ENCODE measurements at places on chromosomes 4 and X. TPM values are rescaled to one million over a fixed set of nuclear protein-coding genes. Genes with fewer than 3 reads are reported as not detected.

- no peak overlapping the region for H3K4me3 ChIP-seq
Measured at GRCh38 chr4:7894677-7895181, 44.9 kb downstream of the AFAP1 start.

DNA sequence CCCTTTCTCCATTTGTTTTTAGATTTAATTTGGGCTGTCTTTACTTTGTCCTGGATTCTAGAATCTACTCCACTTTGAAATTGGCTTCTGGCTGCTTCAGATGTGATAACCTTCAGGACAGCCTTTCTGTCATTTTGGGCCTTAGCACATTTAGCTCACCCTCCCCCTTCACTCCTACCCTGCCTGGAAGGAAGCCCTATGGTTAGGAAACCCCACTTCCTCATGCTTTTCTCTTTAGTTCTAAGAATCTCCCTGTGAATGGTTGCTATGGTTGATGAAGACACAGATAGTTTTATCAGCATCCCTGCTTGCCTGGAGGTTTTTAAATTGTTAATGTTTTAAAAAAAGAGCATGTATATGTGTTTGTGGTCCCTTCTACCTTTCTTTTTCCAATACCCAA lies 100.7 kb upstream of the PTPN13 start:
- no peak overlapping the region for H3K4me3 ChIP-seq
- H3K4me1 ChIP-seq: peaks cover 28% of the 10 kb centered on the region
- H3K27me3 ChIP-seq: no peaks in the 10 kb centered on the region
- no peaks in the 10 kb centered on the region for H3K36me3 ChIP-seq

DNA sequence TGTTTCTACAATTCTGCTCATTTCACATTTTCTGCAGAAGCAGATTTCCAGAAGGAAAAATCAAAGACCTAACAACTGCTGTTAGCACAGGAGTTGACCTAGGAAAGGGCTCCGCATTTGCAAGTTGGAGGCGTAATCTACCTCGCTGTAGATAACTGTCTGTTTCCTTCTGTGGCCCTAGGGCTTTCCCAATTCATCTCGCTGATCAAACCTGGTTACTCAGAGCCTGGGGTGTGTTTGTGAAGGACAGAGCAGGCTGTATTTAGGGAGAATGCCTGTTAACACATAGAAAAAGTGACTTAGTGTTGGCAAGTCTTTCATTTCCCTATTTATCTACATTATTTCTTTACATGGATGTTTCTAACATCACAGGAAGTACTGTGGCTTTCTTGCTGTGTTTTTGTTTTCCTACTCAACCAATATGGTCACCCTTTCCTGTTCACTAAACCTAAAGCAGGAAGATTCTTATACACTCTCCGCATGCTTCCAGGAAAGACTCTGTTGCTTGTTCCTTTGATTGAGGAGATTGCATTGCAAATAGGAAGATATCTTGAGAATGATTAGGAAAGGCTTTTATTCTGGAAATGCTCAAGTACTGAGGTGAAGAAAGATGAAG lies 40.5 kb downstream of the AGA start:
- no peaks in the 10 kb centered on the region for H3K27me3 ChIP-seq
- H3K36me3 ChIP-seq: no peaks in the 10 kb centered on the region
- H3K4me1 ChIP-seq: no peaks in the 10 kb centered on the region

DNA sequence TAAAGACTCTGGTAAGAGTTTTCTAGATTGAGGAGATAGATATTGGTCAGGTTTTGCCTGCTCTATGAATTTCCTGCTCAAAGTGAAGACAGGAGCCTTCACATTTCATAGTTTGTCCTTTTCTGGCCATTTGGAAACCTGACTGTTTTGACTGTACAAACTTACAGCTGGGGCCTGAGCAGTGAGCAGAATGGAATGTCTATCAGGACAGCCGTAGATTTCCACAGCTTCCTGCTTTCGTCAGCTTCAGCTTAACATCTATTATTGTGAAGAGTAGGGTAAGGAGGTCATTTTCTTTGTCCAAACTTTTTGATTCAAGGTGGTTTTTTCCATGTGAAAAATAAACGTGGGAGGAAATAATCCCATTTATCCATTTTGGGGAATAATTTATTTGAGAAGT lies 124.3 kb upstream of the DIPK2B start:
- no peaks in the 10 kb centered on the region for H3K27me3 ChIP-seq
- 0 out of 2 replicates have a peak, but pooled peaks cover 3% of the 10 kb centered on the region for H3K4me1 ChIP-seq
- H3K4me3 ChIP-seq: no peak overlapping the region

- no peaks in the 10 kb centered on the region for H3K27me3 ChIP-seq
- no peak overlapping the region for H3K4me3 ChIP-seq
- no peak for DNase-seq
- no peaks in the 10 kb centered on the region for H3K36me3 ChIP-seq
Measured at GRCh38 chrX:74540635-74541249, 73.7 kb downstream of the RLIM start.

- no peak overlapping the region for H3K4me3 ChIP-seq
- no peaks in the 10 kb centered on the region for H3K4me1 ChIP-seq
- no peak overlapping the region for H3K27ac ChIP-seq
- no peaks in the 10 kb centered on the region for H3K27me3 ChIP-seq
Measured at GRCh38 chrX:17654116-17654515, 83.2 kb upstream of the SCML1 start.

NPNT gene
- 0.48 TPM for total RNA-seq

SLC38A5 gene
- 1.5 TPM for total RNA-seq

All from PC-9 (cell line).